ENCODE measurements at places on chromosomes 2 and 18. TPM values are rescaled to one million over a fixed set of nuclear protein-coding genes. Genes with fewer than 3 reads are reported as not detected.

DNA sequence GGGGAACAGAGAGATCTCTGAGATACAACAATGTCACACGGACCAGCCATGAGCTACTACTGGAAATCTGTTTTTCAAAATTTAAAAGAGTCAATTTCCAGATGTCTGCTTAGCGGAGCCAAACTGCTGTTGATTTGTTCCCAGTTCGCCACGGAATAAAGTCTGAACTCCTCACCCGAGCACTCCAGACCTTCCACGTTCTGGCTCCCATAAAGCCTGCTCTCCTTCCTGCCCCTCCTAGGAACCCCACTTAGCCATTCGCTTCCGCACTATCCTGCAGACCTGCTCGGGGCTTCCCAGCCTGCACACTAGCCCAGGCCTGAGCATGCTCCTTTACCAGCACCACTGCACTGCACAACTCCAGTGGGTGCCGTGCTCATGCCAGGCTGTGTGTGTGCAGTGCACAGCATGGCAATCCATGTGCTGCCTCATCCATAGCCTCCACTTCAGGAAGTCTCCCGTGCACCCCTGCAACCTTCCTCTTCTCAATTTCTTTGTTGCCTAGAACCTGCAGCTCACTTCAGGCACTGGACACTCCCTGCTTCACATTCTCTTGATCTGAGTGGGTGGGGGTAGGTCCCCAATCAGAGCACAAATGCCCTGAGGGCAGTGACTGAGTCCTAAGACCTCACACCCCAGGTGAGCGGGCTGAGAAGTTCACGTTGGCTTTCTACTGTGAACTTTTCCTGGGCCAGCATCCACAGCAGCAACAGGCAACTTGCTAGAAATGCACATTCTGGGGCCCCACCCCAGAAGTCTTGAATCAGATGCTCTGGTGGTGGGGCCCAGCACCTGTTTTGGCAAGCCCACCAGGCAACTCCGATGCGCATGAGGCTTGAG is 53.7 kb downstream of the ZBTB7C start:
- H3K4me1 ChIP-seq, result no peaks in the 10 kb centered on the region
- no peak overlapping the region for H3K27ac ChIP-seq
- H3K27me3 ChIP-seq, result no peaks in the 10 kb centered on the region
- H3K36me3 ChIP-seq, result no peaks in the 10 kb centered on the region

DNA sequence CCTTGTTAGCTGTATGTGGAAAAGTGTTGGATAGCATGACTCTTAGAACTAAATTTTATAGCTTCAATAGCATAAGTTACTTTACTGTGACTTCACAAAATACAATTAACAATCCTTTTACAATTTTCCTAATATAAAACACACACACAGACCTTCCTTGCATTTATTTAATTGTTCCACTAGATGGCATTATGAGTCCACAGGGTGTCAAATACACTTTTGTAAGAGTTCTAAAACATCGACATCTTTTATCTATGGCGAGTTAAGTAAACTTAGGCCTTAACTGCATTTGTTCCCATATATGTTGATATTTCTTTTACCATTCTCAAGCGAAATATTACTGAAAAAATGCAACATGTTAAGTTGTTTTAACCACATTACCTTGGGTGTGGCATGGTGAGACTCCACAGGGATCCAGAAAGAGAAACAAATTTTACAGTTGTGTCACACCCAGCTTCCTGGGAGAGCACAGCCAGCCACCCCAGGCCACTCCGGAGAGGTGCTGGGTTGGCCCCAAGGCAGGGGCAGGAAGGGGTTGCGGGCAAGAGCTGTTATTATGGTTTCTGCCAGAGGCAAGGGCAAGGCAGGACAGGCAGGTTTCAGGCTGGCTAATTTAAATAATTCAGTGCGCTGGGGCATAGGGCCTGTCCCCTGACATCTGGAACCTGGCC is 312.4 kb upstream of the MC4R start:
- no peaks in the 10 kb centered on the region for H3K36me3 ChIP-seq
- H3K4me1 ChIP-seq, result no peaks in the 10 kb centered on the region
- H3K27me3 ChIP-seq, result no peaks in the 10 kb centered on the region
- peak; percentile 27 for DNase-seq
- H3K4me3 ChIP-seq, result no peak overlapping the region

DNA sequence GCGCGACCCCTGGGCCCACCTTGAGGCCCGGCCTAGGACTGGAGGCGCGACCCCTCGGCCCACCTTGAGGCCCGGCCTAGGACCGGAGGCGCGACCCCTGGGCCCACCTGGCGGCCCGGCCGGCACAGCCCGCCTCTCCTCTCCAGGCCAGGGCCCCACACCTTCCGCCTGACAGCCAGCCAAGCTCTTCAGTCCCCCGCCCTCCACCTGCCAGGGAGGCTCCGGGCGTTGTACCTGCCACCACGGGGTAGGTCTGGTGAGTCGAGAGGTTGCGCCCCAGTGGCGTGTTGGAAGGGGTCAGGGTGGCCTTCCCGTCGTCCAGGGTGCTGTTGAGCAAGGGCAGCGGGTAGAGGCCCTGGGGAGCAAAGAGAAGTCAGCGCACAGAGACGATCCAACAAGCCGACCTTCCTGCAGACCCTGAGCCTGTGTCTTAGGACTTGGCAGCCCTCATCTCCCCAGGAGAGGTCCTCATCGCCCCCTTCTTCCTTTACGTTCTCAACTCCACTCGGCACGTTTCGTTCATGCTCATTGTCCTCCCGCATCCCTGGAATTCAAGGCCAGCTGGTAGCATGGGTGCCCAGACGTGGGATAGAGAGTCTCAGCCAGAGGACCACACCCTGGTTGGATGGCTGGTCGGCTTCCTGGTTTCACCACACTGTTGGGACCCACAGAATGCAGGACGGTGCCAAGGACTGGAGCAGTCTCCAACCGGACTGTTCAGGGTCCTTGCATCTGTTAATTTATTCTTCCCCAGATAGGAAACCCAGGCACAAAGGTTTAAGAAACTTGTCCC is 42.2 kb downstream of the PAX8 start:
- peak; percentile 76 for DNase-seq
- H3K4me3 ChIP-seq, result peak overlapping the region; percentile 52
- peaks cover 23% of the 10 kb centered on the region for H3K4me1 ChIP-seq
- no peaks in the 10 kb centered on the region for H3K27me3 ChIP-seq
- H3K27ac ChIP-seq, result no peak overlapping the region

GRCh38 chr2:161651547-161651946 is 27.3 kb downstream of the SLC4A10 start:
- H3K4me1 ChIP-seq, result no peaks in the 10 kb centered on the region
- H3K36me3 ChIP-seq, result no peaks in the 10 kb centered on the region
- DNase-seq, result no peak
- H3K4me3 ChIP-seq, result no peak overlapping the region
- no peak overlapping the region for H3K27ac ChIP-seq
- H3K27me3 ChIP-seq, result no peaks in the 10 kb centered on the region

- H3K4me3 ChIP-seq, result no peak overlapping the region
- no peak overlapping the region for H3K27ac ChIP-seq
- no peaks in the 10 kb centered on the region for H3K4me1 ChIP-seq
- H3K36me3 ChIP-seq, result no peaks in the 10 kb centered on the region
- H3K27me3 ChIP-seq, result no peaks in the 10 kb centered on the region
Observed at GRCh38 chr18:51275712-51276476, 78.4 kb upstream of the MEX3C start.

BARD1 gene
- total RNA-seq, result 4.4 TPM
